Renal pelvis (tissue), 12 donors: ENCODE measurements at places on chromosomes 1 and 21. TPM values are rescaled to one million over a fixed set of nuclear protein-coding genes. Genes with fewer than 3 reads are reported as not detected.

GRCh38 chr21:36075171-36075570, 5.3 kb downstream of the CBR1 start:
- no peak for DNase-seq

GRCh38 chr1:248804771-248805681, 20.7 kb downstream of the SH3BP5L start:
- DNase-seq = no peak

- DNase-seq = no peak
These were observed 1063.4 kb downstream of the PLA2G4A start for GRCh38 chr1:187891993-187892682.

DNA sequence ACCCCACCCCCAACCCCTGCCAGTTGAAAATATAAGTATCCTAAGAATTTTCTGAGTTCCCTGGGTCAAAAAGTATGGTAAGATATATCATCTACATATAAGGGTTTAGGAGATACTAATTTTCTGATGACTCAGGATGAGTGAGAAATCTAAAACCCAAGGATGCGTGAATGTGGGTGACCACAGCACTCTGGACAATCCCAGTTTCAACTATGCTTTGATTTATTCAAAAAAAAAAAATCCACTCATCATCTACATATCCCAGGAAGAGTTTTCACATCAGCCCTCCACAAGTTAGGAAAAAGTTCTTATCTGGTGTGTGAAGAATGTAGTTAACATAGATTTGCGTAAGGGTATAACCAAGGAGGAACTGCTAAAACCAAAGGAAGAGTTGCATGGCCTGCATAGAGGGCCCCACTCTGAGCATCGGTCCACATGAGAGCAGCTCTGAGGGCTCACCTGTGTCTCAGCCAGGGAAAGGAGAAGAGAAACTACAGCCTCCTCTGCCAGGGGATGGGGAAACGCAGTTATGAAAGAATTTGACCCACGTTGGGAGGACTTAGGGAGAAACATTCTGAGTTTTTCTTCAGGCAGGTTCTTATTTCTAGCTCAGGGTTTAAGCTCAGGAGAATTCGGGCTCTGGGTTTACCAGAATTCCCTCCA, 18.8 kb downstream of the LAMB3 start:
- no peak for DNase-seq

TPR gene
- polyA plus RNA-seq = 104 TPM

- DNase-seq = no peak
These were observed 85.1 kb downstream of the CAPZB start for GRCh38 chr1:19400192-19400611.

DNA sequence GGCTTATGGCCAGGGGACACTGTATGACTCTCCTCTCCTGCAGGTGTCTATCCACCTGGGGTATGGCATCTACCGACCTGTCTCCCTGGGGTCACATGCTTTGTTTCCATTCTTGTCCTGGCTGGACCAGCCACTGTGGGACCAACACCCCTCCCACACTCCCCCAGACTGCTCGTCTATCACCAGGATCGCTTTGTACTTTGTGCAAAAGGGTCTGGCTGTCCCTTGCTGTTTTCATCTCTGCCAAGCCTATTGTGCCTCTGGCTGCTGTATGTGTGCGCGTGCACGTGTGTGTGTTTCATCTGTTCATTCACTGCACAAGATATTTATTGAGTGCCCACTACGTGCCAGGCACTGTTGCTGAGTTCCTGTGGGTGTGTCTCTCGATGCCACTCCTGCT, 25.5 kb downstream of the ETNK2 start:
- DNase-seq = no peak

GRCh38 chr1:175804561-175804960, 61.2 kb upstream of the TNR start:
- DNase-seq = no peak

DNA sequence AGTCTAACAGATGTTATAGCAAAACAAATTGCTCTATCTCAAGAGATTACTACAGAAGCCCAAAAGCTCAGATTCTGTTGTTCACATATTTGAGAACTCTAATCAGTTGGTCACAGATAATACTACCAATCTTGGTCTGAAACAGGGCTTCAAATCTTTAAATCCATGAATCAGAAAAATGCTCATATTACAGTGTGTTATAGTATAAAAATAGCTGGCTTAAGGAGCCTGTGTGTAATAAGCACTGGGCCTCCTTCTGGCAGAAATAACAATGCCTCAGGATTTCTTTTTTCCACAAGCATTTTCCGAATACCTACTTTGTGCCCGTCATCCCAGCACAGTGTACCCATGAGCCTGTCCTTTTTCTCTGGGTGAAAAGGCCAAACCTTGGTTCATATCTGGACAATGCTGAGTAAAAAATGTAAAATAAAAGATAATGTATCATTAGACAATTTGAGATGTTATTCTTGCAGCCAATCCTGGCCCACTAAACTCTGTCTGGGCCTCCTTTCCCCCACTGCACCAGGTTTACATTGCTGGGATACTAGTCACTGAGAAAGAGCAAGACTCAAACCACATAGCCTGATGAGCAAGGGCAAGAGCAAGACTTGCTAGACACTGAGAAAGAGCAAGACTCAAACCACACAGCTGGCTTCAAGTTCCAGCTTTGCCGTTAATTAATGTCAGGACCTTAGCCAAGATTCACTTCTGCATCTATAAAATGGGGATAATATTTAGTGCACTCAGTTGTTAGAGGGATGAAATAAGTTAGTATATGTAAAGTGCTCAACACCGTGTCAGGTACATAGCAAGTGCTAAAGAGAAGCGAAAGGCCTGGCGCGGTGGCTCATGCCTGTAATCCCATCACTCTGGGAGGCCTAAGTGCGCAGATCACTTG, 17.0 kb upstream of the ADAR start:
- no peak for DNase-seq

HLX gene
- 11.4 TPM for polyA plus RNA-seq

DNA sequence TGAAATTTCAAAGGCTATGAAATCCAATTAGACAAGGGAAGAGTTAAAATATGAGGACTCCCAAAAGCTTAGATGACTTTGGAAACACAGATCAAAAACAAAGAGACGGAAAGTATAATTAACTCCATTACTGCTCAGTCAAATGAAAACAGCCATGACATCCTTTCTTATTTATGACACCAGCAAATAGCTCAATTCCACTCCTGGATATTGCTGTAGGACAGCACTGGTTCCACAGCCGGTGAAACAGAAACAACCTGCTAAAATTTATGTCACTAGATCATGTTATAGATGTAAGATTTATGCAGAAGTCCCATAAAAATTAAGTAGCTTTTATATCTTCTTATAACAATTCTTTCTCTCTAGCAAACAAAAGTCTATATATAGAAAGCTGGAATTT, 65.6 kb upstream of the RRP15 start:
- DNase-seq = no peak

- DNase-seq = no peak
These were observed 882.4 kb upstream of the ADGRL2 start for GRCh38 chr1:80918380-80918779.

GRCh38 chr1:236992449-236992848, 11.8 kb downstream of the MT1HL1 start:
- DNase-seq = no peak

DNA sequence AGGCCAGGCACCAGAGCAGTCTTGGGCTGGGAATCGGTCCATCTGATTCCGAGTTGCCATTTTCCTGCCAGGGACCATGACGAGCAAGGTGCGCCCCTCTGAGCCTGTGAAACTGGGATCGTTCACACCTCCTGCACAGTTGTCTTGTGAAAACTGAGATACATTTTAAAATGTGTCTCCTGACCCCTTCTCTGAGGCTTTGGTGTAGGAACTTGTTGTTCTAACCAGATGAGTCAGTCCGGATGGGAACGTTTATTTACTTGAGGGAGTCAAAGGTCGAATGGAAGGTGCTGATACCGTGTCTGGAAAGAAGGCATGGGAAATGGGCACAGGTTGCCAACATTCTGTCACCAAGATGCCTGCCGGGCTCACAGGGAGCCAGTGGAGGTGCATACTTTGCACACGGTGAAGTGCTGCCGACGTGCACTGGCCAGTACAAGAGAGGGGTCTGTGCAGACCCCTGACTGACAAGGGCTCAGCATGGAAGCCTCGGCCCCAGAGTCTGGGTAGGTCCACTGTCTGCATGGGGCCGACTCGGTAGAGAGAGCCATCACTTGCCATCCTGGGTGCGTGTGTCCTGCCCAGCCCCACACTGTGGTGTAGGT, 7.4 kb upstream of the KCNN3 start:
- DNase-seq = no peak

- DNase-seq = no peak
These were observed 112.9 kb downstream of the TLR5 start for GRCh38 chr1:223029985-223030769.

PLA2G2A gene
- not detected for polyA plus RNA-seq

DNA sequence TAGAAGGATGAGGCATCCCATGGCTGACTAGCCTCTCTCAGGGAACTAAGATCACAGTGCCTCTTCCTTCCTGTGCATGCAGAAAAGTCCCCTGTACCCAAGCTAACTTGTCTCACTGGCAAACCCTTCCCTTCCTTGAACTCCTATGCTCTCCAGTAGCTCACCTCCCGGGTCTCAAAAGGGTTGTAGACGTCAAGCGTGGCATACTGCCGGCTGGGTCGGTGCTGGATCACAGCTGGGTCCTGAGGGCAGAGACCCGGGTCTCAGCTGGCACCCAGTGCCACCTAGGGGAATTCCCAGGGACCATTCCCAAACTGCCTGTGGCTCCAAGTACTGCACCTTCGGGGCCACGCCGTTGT, 688 bp downstream of the SCAMP3 start:
- no peak for DNase-seq

- DNase-seq = no peak
These were observed 101.7 kb downstream of the PHTF1 start for GRCh38 chr1:113657556-113658063.

GRCh38 chr1:156804026-156804425, 12.6 kb downstream of the SH2D2A start:
- no peak for DNase-seq

GRCh38 chr21:37566790-37567615, 200.4 kb downstream of the DYRK1A start:
- no peak for DNase-seq

- no peak for DNase-seq
These were observed 135.8 kb downstream of the SYF2 start for GRCh38 chr1:25096307-25097150.

TTC22 gene
- polyA plus RNA-seq = 9.4 TPM

DHX9 gene
- polyA plus RNA-seq = 288 TPM

DNA sequence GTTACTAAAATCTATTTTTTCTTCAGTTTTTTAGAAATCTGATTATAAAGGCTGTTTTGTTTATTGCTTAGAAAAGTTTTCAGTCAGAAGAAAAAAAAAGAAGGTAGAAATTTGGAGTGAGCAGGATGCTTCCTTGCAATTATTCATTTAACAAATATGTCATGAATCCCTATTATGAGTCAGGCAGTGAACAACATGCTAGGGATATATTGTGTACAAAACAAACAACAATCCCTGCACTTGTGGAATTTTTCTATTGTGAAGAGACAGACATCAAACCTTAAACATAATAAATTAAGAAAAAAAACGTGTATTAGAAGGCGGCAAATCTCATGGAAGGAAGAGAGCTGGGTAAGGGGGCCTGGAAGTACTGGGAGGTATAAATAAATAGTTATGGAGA, 664.1 kb upstream of the CAMK1G start:
- no peak for DNase-seq

GRCh38 chr1:52679048-52679447, 19.1 kb downstream of the COA7 start:
- no peak for DNase-seq

ALDH4A1 gene
- polyA plus RNA-seq = 81.1 TPM

SIKE1 gene
- polyA plus RNA-seq = 50.0 TPM

DNA sequence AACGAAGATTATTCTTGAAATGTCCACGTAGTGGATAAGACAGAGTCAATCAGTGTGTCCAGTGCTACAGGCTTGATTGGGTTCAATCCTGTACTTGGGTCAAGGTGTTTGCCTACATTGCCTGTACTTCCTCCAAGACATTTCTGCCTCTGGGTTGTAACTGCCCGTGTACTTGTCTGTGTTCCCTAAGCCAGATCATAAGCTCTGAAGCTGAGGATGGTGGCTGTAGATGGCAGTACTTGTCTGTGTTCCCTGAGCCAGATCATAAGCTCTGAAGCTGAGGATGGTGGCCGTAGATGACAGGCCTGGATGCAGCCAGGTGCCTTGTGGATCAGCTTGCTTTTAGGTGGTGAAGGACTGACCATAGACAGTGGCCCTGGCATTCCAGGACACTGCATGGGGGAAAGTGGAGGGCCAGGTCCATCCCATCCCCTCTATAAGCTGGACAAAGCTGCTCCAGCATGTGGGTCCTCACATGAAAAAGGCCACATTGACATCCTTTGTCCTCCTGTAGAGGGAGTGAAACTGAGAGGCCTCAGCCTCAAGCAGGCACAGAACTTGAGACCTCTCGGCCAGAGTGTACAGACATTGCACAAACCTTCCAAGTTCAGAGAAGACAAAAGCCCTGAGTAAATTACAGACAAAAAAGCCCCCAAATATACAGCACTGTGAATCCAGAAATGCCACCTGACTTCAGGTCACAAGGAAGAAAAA, 2.0 kb upstream of the SRM start:
- DNase-seq = no peak

GRCh38 chr21:39613041-39613934, 548 bp downstream of the B3GALT5 start:
- no peak for DNase-seq

GRCh38 chr1:17648457-17649145, 106.5 kb upstream of the ACTL8 start:
- no peak for DNase-seq

DNA sequence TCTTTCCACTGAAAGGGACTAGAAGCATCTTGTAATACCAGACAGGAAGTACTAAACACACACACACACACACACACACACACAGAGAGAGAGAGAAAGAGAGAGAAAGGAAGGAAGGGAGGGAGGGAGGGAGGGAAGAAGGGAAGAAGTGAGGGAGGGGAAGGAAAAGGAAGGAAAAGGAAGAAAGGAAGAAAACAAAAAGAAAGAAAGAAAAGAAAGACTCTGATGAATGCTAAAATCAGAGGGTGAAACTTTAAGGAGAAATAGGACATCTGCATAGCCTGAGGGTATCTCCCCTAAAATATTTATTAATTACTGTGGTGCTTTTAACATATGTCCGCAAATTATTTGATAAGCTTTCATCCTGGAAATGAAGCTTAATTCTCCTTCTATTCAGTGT, 10.6 kb downstream of the TRIT1 start:
- no peak for DNase-seq

- no peak for DNase-seq
These were observed 470 bp upstream of the RTCA start for GRCh38 chr1:100265562-100265930.

DNAH14 gene
- polyA plus RNA-seq = 21.5 TPM

DNA sequence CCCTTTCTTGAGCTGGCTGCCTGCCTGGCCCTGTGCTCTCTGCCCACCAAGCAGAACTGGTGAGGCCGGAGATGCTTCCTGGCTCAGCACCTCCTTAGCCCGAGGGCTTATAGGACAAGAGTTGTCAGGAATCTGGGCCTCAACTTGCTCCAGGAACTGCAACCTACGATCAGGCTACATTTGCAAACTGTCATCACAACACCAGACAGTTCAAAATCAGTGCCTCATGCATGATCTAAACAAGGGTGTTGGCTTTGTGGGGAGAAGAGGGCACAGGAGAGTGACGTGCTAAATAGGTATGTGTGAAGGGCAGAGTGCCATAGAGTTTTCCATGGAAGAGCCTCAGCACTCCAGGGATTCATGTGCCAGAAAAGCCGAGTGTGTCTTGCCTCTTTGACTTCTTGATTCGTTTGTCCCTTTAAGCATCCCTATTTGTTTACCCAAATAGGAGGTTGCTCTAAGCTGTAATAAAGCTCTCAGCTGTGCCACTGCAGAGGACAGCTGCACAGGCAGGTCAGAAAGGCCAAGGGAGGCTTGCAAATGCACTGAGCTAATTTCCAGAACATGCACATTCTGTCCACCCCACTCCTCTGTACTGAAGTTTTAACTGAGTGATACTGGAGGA, 30.2 kb upstream of the NEK2 start:
- no peak for DNase-seq
